ENCODE measurements at places on chromosomes 1 and 21.

DNA sequence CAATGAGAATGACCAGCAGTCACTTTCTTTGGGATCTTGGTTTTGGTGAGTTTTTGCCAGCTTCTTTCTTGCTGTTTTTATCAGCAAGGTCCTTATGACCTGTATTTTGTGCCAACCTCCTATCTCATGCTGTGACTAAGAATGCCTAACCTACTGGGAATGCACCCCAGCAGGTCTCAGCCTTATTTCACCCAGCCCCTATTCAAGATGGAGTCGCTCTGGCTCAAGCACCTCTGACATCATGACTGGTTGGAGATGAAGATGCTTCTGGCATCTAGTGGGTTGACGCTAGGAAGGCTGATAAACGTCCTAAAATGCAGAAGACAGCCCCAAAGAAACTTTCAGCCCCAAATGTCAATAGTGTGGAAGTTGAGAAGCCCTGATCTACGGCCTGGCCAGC, 33.6 kb upstream of the NHLH2 start:
- no peak for DNase-seq

- DNase-seq: no peak
Observed at GRCh38 chr1:109659997-109660690, 4.2 kb downstream of the GSTM4 start.

DNA sequence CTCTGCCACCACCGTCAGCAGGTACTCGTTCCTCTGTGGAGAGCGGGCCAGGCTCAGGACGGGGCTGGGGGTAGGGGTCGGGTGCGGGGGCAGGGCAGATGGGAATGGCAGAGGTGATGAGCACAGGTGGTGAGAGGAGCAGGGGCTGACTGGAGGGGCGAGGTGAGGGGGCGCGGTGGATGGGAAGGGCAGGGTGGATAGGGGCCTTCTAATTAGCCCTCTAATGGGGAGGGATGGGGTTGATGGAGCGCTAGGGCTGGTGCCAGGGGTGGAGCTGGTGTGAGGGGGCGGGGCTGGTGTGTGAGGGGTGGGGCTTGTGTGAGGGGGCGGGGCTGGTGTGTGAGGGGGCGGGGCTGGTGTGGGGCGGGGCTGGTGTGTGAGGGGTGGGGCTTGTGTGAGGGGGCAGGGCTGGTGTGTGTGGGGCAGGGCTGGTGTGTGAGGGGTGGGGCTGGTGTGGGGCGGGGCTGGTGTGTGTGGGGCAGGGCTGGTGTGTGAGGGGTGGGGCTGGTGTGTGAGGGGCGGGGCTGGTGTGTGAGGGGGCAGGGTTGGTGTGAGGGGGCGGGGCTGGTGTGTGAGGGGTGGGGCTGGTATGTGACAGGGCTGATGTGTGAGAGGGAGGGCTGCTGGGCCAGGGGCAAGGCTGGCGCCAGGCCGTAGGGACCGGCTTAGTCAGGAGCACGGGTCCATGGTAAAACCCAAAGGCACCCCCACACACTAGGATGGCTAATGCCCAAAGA, 5.9 kb downstream of the KRTAP10-1 start:
- DNase-seq: no peak

DNA sequence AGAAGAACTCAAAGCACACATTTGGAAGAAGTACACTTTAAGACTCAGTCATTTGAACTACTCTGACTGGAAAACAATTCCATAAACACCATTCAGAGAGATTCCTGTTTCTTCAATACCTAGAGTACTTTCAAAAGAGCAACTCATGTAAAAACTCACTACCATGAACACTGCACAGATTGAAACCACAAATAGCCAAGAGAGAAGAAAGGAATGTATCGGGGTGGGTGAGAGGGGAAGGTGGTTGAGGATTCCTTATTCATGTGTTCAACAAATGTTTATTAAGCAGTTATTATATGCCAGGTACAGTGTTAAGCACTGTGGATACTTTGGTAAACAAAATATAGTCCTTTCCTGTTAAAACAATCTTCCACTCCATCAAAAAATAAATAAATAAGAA, 64.7 kb downstream of the NRIP1 start:
- DNase-seq: no peak

DNA sequence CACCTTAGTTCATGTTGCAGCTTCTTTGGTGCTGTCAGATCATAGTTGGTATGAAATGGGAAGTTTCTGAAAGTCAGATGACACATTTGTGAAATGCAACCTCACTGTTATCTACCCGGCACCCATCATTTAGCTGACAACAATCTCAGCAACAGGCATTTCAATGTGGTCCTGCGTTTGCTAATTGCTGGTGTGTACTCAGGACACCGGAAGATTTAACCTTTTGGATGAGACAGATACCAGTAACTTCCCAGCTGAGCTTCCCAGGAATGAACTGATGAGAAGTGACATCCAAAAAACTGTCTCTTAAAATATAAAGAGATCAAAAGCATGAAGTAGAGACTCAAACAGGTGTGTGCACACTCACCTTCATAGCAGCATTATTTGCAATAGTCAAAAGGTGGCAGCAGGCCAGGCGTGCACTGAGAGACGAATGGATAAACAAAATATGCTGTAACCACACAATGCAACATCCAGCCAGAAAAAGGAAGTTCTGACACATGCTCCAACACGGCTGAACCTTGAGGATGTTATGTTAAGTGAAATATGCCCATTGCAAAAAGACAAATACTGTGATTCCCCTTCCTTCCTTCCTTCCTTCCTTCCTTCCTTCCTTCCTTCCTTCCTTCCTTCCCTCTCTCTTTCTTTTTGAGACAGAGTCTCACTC, 7.9 kb upstream of the CLDN14 start:
- no peak for DNase-seq

DNA sequence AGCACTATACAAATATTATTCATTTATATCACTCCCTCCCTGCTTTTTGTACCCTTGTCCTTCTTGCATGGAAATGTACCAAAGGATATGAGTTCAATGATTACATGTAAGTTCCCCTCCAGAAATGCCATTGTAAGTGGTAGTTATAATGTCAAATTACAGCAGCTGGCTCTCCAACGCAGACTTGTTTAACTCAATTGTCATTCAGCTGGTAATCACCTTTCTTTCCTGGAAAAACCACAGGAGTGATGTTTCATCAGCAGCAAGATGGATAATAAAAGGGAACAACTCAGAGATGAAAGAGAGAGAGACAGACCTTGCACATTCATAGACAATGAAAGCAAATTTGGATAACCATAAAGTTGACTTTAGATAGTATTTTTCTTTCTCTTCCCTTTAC, 578.6 kb upstream of the PBX1 start:
- DNase-seq: no peak

DNA sequence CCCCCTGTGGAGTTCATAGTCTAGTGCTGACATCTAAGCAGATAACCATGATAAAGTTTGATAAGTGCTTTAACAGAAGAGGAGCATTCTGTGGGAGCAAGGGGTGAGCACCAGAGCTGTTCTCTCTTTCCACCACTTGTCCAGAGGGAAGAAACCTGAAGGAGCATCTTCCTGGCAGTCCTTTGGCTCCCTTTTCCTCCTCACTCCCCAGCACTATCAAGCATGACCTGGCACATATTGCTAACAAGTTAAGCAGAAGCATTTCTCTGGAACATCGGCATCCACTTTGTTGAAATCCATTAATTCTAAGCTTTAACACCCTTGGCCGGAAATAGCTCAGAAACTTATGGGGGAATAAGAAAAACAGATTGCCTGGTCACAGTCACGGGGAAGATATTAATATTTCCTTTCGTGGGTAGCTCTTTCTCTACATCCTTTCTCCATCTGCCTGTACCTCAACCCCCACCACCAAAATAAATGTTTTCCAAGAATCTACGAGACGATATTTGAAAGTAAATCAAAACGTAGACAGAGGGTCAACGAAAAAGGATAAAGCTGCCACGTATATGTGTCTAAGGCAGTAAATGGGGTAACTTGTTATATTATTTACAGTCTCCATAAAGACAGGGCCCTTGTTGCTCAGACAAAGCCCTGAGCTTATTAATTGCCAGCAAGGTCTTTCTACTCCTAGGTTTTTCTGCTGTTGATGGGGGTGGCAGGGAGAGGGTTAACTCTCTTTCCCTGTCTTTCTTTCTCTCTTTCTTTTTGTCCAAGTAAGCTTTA, 351.4 kb downstream of the NUF2 start:
- DNase-seq: no peak

GRCh38 chr1:94627771-94628498, 86.4 kb upstream of the F3 start:
- no peak for DNase-seq

GRCh38 chr1:79874289-79874688, 867.8 kb upstream of the ADGRL4 start:
- no peak for DNase-seq

- DNase-seq: no peak
Observed at GRCh38 chr1:65509912-65510680, 89.6 kb downstream of the LEPR start.

DNA sequence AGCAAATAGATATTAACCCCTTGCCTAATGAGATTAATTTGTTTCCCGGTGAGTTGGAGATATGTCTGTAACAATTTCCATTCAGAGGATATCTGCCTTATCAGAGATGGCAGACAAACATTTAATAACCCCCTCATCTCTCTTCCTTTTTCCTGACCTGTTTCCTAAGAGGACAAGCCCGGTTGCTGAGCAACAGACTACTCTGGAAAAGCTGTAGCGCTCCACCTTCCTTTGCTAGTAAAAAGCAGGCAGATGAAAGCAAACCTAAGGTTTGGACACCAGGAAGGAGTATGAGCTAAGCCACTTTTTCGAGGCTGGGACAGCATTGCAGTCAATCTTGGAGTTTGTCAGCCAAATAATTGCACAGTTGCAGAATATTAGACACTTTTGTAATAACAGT, 82.4 kb downstream of the RGS21 start:
- DNase-seq: no peak

DNA sequence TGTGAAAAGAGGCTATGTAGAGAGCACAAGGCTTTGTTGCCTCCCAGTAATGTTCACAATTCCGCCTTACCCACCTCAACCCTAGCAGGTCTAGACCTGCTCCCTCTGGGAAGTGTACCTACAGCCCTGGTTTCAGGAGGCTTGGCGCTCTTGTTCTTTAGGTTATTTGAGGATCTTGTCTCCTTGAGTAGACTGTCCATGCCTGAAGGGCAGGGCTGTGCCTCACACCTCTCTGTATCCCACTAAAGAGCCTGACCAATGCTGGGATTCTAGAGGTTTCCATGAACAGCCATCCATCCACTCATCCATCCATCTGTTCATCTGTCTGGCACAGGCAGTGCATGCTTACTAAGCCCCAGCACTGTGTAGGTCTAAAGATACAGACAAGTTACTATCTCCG, 1.0 kb downstream of the RAB7B start:
- DNase-seq: no peak

GRCh38 chr1:40094466-40095110, 2.5 kb downstream of the PPT1 start:
- DNase-seq: no peak

DNA sequence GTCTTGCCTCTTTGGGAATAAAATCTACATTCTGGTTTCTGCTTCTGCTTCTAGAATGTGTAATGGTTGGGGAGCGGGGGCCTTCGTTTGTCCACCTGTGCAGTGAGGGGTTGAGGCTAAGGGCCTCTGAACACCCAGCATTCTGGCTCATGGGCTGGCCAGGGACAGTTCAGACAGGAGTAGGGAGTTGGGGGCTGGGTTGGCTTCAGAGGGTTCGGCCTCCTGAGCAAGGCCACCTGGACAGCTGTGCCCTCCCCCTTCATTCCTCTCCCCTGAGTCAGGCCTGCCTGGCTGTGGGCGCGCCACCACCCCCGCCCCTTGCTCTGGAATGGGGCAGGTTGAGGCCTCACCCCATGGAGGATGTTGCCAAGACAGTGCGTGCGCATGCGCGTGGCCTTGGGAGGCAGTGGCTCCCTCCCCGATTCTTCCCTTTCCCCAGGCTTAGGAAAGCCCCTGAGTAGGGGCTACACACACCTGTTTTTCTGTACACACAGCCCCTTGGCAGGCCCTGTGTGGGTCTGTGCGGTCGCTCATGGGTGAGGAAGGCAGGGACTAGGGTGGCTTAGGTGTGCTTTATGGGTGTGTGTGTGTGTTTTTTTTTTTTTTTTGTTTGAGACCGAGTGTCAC, 57.0 kb downstream of the YARS1 start:
- DNase-seq: no peak

GRCh38 chr1:238476841-238477240, 586.1 kb upstream of the ZP4 start:
- DNase-seq: no peak

DNA sequence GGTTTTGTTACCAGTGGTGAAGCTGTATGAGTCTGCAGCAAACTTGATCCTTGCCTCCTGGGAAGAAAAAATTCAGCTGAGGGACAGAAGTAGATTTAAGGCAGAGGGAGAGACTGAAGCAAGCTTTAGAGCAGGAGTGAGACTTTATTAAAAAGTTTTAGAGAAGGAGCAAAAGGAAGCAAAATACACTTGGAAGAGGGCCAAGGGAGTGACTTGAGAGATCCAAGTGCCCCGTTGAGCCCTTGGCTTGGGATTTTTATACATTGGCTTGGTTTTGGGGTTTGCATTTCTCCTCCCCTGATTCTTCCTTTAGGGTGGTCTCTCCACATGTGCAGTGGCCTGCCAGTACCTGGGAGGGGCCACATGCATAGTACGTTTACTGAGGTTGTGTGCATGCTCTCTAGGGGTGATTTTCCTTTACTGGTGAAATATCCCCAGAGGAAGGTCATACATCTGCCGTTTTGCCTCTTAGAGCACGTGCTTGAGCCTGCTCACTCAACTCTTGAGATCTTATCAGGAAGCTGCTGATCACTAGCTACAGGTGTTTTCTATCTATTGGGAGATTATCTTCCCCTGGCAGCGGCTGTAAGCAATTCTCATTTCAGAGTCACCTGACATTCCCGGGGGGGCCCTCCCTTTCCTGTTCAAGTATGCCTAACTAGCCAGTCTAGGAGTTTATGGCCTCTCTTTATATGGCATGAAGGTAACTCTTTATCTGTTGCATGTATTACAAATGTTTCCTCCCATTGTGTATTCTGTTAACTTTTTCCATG, 20.3 kb downstream of the FASLG start:
- no peak for DNase-seq

GRCh38 chr1:179823693-179824092, 53.9 kb downstream of the TOR1AIP2 start:
- DNase-seq: no peak

DNA sequence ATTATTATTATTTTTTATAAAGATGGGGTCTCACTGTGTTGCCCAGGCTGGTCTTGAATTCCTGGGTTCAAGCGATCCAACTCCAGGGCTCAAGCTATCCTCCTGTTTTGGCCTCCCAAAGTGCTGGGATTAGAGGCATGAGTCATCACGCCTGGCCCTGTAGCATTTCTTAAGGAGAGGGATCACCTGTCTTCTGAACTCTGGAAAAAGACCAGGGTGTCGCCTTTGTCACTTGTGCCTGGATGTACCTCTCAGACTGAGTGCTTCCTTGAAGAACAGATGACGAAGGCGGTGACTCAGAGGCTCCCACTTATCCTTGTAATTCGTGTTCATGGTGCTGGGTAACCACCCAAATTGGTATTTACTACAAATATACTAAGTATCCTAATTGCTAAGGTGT, 2.4 kb upstream of the CGN start:
- DNase-seq: no peak

DNA sequence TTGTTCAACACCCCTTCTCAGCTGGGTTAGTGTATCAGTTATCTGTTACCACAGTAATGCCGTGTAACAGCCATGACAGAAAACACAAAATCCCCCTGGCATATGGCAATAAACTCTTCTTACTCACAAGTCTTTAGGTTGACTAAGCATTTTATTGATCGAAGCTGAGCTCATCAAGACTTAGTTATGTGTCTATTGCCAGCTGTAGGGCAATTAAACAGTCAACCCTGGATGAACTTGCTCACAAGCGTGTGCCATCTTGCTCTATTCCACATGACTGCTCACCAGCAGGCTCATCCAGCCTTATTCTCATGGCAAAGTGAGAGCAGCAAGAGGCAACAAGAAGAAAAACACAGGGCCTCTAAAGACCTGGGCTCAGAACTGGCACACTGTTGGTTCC, 333.8 kb upstream of the PTBP2 start:
- no peak for DNase-seq
